B cell (primary cell): ENCODE measurements at places on chromosomes 16 and 17. TPM values are rescaled to one million over a fixed set of nuclear protein-coding genes. Genes with fewer than 3 reads are reported as not detected.

Gene CCL1
- total RNA-seq: not detected in 2 replicates

DNA sequence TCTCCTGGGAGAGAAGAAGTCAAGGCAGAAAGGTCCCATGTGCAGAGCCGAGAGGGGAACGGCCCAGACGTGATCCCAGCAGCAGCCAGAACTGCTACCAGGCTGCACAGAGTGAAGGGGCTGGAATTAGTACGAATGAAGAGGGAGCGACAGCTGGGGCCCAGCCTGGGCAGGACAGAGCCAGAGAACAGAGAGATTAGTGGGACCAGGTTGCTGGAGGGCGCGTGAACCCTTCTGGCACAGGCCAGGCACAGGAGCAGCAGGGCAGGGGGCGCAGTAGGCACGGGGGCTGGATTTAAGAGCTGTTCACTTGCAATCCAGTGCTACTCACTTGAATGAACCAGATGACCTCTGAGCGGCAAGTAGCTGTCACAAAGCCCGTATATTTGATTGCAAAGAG lies 66.9 kb downstream of the PLXDC1 start:
- DNase-seq: no peak

- no peak for DNase-seq
Observed at GRCh38 chr17:80631142-80632045, 86.8 kb downstream of the RPTOR start.

DNA sequence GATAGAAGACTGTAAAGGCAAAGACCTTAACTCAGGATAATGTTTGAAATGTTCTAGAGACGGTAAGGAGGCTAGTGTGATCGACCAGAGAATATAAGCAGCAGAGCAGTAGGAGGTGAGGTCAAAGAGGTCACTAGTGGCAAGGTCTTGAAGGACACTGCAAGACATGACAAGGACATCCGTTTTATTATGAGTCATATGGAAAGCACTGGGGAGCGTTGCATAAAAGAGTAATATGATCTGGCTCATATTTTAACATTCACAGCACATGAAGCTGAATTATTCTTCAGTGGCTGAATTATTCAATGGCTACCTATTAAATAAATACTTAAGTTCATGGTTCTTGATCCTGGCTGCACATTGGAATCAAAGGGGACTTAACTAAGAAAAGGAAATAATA lies 123.7 kb downstream of the SOX9 start:
- DNase-seq: no peak

DNA sequence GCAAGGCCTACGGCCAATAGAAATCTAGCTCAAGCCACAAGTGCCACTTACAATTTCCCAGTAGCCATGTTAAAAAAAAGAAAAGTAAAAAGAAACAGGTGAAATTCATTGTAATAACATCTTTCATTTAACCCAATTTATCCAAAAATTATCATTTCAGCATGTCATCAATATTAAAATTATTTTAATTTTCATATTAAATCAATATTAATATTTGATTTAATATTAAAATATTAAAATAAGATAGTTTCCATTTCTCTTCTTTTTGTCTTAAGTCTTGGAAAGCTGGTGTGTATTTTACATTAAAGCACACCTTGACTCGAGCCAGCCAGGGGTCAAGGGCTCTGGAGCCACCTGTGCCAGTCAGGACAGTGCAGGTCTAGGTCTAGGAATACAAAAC lies 12.7 kb upstream of the C16orf74 start:
- no peak for DNase-seq

Gene WDR90
- 34.7 and 45.0 TPM in 2 replicates for total RNA-seq

Gene C17orf50
- not detected in 2 replicates for total RNA-seq

DNA sequence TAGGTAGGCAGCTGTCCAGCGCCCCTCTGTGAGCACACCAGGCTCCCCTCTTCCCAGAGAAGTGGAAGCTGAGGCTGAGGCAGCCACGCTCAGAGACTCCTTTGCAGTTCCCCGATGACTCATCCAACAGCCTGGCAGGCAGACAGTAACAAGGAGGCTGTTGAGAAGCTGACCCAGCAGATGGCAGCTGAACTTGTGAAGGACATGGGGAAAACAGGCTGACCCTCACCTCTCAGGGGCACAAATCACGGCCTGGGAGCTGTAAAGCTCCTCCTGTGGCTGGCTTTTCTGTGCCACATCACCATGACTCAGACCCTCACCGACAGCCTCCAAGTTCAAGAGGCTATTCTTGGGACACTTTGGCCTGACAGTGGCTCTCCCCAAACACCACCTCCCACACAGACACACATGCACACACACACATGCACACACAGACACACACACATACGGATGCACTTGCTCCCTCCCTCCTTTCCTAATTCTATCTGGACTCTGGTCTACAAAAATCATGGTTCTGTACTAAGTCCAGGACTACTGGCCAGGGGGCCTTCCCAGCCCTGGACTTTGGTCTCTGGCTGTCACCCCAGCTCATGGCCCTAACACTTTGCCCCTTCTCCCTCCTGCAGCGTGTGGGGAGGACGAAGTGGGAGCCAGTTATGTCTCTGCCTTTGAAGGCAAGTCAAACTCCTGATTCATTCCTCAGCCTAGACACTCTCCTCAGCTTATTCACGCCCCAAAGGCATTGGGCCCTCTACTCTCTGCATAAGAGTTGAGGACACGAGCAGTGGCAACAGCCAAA lies 23.2 kb downstream of the MAP3K14 start:
- no peak for DNase-seq

GRCh38 chr16:55184619-55185018 lies 139.4 kb upstream of the IRX6 start:
- no peak for DNase-seq

DNA sequence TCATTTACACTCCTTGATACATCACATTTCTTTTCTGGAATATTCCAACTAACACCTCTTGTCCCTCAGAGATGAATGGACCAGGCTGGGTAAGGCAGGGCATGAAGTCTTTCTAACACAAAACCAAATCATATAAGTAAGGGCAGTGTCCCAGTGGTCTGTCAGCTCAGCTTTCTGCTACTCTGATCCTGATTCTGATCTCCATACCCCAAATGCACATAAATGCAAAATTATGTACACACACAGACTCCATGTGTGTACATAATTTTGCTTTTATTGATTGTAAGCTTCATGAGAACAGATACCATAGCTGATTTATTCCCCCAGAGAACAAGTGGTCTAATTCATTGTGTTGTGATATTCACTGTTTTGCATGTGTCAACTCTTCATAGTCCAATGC lies 47.9 kb downstream of the NOG start:
- DNase-seq: no peak

Gene CCL2
- total RNA-seq: 4.4 and 6.8 TPM in 2 replicates

GRCh38 chr17:57115916-57116315 lies 30.9 kb downstream of the AKAP1 start:
- DNase-seq: no peak

- DNase-seq: peak; percentile 84
Observed at GRCh38 chr17:74972107-74972972, at the start of gene HID1. Gene HID1 (minus strand): TSS chr17:74972759. CDS start chr17:74972656, 103 bp downstream.

DNA sequence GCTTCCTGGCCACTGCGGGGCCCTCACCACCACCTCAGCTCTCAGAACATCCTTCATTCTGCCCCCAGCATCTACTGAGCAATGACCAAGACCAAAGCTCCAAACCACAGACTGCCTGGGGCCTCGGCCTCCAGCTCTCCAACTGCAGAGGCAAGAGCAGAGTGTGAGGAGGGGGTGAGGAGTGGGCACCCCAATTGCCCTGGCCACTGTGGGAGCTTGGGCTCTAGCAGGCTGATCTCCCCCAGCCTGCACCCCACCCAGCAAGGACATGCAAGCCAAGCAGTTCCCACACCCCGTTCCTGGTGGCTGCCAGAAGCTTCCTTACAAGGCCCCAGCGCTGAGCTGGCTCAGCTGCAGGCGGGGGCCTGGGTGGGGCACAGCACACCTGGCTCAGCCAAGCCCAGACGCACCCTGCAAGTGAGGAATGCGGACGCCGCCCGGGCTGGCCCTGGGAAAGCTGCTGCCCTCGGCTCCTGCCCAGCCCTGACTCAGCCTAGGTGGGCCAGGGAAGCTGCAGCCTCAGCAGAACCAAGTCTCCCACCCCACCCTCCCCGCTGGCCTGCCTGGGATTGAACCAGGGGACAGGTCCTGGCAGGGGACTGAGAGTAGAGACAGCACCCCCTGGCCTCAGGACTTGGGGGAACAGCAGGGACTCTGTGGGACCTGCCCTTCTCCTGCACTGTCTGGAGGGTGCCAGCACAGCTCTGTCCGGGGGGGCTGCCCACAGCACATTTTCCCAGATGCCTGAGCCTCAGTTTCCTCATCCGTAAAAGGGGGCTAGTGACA lies 29.7 kb upstream of the KRT17 start:
- DNase-seq: no peak

Gene FBXL19
- total RNA-seq: 25.0 and 29.5 TPM in 2 replicates

Gene CFAP97D1
- not detected in 2 replicates for total RNA-seq

DNA sequence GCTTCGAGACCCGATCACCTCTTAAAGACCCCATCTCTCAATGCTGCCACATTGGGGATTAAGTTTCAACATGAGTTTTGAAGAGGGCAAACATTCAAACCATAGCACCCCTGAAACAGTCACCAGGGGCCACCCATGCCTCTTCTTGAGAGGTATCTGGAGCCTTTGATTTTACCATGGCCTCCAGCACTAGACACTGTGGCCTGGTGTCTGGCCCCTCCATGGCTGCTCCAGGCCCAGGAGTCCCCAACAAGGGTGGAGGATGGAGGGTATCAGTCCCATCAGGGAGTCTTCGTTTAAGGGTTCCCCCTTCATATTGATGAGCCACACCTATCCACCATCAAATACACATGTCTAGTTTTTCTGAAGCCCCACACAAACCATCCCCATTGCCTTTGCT lies 66.5 kb upstream of the CDH5 start:
- DNase-seq: no peak

DNA sequence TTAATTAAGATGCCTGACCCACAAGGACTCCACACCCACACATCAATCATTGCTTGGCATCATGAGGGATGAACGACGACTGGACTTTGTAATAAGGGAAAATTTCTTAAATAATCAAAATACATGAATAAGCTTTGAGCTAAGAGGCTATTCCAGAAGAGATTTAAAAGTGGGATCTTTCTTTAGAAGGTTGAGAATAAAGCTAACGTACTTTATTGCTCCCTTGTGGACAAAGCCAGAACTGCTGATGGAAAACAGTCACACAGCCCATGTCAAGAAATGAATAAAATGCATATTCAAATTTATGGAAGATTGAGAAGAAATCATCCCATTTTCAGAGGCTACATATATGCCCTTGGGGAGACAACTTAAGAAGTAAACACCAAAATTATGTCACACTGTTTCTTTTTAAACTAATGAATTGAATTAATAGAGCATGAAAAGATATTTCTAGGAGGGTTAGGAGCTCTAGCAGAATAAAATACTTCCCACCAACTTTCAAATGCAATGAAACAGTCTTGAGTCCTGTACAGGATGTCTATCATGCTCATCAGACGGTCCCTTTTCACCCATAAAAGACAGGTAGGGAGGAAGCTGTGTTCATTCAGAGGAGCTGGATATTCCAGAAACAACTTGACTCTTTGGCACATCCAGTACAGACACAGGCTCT lies 60.2 kb upstream of the PHOSPHO1 start:
- DNase-seq: peak; percentile 39

GRCh38 chr17:31573047-31573446 lies 181.6 kb downstream of the RAB11FIP4 start:
- no peak for DNase-seq

DNA sequence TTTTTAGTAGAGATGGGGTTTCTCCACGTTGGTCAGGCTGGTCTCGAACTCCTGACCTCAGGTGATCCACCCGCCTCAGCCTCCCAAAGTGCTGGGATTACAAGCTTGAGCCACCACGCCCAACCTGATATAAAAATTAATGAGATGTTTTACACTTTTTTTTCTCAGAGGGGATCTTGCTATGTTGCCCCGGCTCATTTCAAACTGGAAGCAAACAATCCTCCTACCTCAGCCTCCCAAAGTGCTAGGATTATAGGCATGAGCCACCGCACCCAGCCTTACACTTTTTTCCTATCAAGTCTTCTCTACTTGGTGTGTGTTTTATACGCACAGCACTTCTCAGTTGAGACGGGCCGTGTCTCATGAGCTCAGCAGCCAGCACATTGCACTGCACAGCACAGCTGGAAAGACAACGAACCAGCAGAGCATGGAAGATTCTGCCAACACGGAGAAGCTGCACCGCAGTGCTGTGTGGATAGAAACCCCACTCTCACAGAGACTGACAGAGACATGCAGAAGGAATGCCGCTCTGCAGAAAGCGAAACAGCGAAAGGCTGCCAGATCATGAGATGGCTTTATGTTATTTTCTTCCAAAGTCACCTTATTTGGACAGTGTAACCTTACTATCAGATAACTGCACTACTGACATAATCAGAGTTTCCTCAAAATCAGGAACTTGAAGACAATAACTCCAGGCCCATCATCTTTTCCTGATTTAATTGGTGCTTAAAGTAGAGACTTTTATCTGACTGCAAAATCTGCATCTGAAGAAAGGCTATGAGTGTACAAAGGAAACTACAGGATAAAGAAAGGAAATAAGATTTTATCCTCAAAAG lies 6.5 kb upstream of the QRICH2 start:
- no peak for DNase-seq

GRCh38 chr17:15957206-15957605 lies 12.3 kb downstream of the ADORA2B start:
- DNase-seq: no peak

- no peak for DNase-seq
Observed at GRCh38 chr16:56780646-56781045, 50.7 kb downstream of the NUP93 start.

DNA sequence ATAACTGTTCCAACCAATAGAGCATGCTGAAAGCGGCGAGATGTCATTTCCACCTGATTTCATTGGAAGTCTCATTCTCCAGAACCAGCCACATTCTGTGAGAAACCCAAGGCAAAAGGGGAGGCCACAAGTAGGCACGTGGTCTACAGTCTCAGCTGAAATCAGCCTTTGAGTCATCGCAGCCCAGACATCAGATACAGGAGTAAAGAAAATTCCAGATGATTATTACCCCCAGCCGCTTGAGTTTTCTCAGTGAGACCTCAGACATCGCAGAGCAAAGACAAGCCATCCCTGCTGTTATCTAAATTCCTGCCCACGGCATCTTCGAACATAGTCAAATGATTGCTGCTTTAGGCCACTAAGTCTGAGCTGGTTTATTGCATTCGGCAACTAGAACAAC lies 23.1 kb downstream of the STAT3 start:
- no peak for DNase-seq

GRCh38 chr17:40599468-40599763 lies 34.1 kb upstream of the CCR7 start:
- DNase-seq: no peak

GRCh38 chr16:87921236-87921773 lies 15.0 kb downstream of the CA5A start:
- DNase-seq: no peak

Gene ACSM3
- total RNA-seq: 76.3 and 84.2 TPM in 2 replicates

- no peak for DNase-seq
Observed at GRCh38 chr16:71709229-71709781, 15.2 kb downstream of the PHLPP2 start.

GRCh38 chr17:60606036-60606435 lies 6.0 kb downstream of the PPM1D start:
- DNase-seq: no peak

DNA sequence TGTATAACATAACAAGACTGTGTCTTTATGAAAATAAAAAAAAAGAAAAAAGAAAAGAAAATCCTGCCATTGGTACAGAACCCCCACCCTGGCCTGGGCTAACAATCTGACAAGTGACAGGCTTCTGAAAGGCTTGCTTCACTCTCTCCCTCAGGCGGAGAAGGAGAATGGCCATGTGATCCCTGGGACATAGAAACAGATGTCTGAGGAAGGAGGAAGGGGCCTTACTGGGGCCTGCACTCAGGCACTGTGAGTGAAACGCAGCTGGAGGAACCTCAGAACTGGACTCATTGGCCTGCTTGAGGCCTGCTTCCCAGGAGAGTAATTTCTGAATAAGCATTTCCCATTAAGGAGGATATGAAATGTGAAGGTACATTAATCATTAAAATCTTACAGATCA lies 17.5 kb downstream of the MAP3K14 start:
- DNase-seq: no peak

Gene TBC1D3G
- total RNA-seq: not detected in 2 replicates
